PC-9 (cell line): ENCODE measurements at places on chromosomes 1 and 21. TPM values are rescaled to one million over a fixed set of nuclear protein-coding genes. Genes with fewer than 3 reads are reported as not detected.

HSF2BP gene
- 4.6 and 7.3 TPM in 2 replicates for total RNA-seq

AGMAT gene
- total RNA-seq = 2.7 and 2.9 TPM in 2 replicates

SLC5A9 gene
- not detected in 2 replicates for total RNA-seq

RUNX3 gene
- not detected in 2 replicates for total RNA-seq

PSMG1 gene
- 20.4 and 29.0 TPM in 2 replicates for total RNA-seq

SFN gene
- total RNA-seq = 326 and 355 TPM in 2 replicates

PRELP gene
- not detected in 2 replicates for total RNA-seq

ASB17 gene
- not detected in 2 replicates for total RNA-seq

SAMD13 gene
- 0.90 and 2.5 TPM in 2 replicates for total RNA-seq

DNA sequence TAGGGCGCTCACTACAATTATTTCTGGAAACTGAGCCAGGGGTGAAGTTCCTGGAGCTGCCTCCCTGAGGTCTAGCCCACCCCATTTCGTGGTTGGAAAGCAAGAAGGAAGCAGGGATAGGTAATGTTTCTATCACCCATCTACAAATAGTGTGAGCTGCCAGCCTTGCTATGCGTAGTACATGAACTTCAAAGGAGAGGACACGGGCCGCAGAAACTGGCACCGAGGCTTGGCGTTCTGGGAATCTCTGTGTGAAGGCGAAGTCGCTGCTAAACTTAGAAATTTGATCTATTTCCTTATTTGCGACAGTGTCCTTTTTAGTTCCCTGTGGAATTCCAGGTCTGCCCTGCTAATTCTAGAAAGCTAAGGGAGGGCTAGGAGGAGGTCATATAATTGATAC, 49.6 kb upstream of the NTPCR start:
- DNase-seq = no peak

DNA sequence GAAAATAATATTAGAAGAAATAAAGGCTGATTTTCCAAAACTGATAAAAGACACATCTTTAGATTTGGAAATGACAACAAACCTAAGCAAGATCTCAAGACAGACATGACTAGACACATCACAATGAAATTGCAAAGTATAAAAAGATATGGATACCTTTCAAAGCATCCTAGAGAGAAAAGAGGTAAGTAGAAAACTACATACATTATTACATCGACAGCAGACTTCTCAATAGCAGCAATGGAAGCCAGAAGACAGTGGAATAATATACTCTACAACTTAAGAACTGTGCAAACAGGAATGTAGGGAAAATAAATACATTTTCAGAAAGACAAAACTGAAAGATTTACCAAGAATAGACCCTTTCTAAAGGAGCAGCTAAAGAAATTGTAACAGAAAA, 50.2 kb downstream of the DENND1B start:
- DNase-seq = no peak

DNA sequence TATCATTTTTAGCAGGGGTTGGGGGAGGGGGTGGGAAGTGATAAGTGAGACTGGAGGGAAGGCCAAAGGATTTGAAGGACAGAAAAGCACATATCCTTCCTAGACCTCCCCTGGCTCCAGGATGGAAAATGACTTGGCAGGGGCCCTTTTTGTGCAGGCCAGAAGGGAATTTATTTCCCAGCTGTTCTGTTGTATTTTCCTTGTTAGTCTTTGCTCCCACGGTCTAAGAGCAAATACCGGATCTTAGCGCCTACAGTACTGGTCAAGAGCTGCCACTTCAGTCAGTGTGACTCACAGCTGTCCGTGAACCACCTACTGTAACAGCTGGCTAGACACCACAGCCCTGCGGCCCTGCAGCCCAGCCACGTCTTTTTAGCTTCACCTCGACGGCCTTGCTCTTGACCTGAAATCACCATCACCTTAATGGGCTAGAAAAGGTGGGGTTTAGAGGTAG, 51.0 kb upstream of the ERRFI1 start:
- peak; percentile 67 for DNase-seq

DNA sequence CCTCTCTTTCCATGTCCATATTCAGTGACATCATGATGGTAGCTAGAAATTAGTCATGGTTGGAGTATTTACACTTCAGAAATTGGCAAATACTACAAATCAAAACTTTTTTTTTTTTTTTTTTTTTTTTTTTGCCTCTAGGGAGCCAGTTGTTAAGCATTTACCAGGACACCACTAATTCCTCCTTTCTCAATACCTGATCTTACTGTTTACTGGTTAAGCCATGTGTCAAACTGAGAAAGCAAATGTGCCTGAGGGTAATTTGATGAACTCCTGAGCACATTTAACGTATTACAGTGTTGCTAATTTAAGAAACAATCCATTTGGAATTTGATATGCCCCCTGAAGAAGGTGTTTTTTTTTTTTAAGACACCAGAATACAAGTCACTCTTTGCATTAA, 94.4 kb downstream of the DNM3 start:
- no peak for DNase-seq

GRCh38 chr1:3249631-3250501, 180.9 kb downstream of the PRDM16 start:
- no peak for DNase-seq

GRCh38 chr21:38759413-38759812, 46.3 kb upstream of the ETS2 start:
- no peak for DNase-seq

GRCh38 chr1:98045767-98046641, 125.2 kb upstream of the DPYD start:
- DNase-seq = peak; percentile 40

GRCh38 chr1:247360991-247361731, 29.5 kb upstream of the ZNF496 start:
- no peak for DNase-seq

DNA sequence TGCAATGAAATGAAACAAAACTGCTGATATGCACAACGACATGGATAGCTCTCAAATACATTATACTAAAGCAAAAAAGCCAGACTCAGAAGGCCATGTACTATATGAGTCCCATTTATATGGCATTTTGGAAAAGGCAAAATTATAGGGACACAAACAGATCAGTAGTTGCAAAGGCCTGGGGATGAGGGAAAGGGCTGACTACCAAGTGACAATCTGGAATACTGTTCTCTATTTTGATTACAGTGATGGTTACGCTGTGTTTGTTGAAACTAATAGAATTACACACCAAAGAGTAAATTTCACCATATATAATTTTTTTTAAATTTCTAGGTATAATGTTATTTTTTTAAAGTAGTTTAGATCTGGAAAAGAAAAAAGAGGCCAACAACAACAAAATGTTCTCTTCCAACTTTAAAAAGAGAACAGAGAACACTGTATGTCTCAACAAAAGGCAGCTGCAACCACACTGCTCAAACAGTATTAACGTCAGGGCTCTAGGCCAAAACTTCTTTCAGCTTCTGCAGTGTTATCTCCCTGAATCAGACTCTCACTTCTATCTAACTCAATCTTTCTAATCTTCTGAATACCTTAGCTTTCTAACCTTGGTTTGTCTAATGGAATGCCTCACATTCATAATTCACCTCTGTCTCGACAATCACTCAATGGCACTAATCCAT, 75.8 kb downstream of the FOXJ3 start:
- no peak for DNase-seq

DNA sequence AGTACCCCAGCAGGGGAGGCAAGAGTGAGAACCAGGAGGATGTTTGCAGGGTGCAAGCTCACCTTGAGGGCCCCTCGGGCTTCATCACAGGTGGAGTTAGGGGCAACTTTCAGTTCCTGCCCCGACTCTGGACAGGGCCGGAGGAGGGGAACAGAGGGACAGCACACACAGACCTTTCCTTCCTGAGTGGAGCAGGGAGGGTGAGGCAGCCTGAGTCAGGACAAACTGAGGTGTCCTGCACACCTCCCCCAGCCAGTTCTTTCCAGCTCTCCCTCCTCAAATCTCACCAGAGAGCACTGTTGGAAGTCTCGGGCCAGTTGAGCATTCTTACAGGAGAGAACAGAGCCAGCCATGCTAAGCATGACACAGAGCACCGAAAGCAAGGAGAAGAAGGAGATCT, 1.5 kb downstream of the ENTREP3 start:
- no peak for DNase-seq

- DNase-seq = peak; percentile 82
Measured at GRCh38 chr21:34908419-34909055, 140.6 kb downstream of the RUNX1 start.

DNA sequence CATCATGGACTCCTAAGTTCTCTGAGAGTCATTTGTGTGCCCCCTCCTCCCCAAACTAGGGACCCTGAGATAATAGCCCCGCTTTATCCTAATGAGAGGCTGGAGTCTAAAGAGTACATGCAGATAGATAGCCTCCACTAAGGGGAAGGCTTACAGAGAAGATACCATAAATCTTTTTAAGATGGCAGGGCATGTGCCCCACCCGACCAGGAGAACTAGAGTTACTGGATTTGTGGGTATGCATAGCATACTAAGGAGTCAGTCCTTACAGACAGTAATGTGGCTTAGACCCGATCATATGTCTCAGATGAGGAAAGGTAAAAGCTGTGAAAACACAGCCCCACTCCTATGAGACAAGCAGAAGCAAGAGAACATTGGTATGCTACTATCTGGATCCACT, 25.7 kb upstream of the PKN2 start:
- DNase-seq = peak; percentile 45

DNA sequence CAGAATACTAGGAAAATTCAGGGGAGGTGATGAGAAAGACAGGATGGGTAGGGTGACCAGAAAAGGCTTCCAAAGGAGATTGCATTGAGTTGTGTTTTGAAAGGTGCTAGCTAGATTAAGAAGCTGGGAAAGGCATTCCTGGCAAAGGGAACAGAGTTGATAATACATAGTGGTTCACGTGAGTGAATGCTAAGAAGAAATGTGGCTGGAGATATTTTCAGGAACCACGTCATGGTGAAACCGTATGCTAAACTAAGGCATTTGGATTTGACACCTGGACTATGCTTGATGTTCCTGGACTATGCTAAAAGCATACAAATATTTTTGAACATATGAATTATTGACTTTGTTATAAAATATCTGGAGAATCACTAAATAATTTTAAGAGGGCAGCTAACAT, 14.7 kb downstream of the CCDC30 start:
- DNase-seq = no peak

- DNase-seq = no peak
Measured at GRCh38 chr1:1170215-1171091, 3.2 kb upstream of the TTLL10 start.

- DNase-seq = no peak
Measured at GRCh38 chr1:41907446-41907845, 11.3 kb downstream of the HIVEP3 start.

- no peak for DNase-seq
Measured at GRCh38 chr1:86953167-86953566, 38.7 kb downstream of the HS2ST1 start.

DNA sequence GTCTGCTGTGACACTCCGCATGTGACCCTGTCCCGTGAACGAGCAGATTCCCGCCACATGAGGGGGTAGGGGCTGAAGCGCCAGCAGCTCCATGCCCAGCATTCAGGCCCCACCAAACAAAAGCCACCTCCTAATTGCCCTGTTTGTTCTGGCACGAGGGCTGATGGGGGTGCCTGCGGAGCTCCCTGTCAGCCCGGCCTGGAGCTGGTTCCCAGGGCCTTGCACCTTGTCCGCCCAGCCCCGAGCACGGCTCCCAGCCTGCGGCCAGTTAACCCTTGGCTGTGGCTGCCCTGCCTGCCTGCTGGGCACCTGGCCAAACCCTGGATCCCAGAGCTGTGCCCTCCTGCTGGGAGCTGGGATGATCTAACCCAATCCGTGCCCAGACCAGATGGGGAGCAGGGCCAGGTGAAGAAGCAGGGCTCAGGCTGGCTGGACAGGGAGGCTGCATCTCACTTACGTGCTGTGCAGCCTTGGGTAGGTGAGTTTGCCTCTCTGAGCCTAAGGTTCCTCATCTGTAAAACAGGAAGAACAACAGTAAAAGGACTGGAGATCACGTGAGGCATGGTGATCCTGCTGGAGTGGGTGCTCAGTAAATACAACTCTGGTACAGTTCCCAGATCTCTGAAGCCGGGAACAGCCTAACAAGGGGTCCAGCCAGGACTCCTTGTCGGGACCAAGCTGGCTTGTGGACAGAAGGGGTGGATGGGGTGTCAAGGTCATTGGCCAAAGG, 110.9 kb upstream of the IFFO2 start:
- peak; percentile 60 for DNase-seq

- DNase-seq = no peak
Measured at GRCh38 chr1:154000420-154000819, 9.9 kb downstream of the RPS27 start.

GRCh38 chr1:184145083-184145482, 93.6 kb downstream of the TSEN15 start:
- DNase-seq = no peak

DNA sequence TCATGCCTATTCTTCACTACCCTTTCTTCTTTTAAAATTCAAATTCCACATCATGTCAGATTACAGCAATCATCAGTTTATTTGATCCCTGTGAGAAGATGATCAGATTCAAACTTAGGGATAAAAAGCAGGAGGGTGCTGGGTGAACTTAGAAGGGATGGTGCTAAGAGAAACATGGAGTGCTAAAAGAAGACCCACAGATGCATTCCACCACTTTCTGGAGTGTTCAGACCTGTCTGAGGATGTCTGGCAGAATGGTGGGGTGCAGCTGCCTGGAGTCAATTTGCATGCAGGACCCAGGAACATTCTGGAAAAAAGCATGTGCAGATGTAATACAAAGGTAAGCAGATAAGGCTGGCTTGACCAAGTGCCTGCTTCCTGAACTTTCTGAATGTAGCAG, 372.9 kb upstream of the RUNX1 start:
- DNase-seq = no peak

- no peak for DNase-seq
Measured at GRCh38 chr1:157040802-157041201, 4.7 kb downstream of the ARHGEF11 start.

DNA sequence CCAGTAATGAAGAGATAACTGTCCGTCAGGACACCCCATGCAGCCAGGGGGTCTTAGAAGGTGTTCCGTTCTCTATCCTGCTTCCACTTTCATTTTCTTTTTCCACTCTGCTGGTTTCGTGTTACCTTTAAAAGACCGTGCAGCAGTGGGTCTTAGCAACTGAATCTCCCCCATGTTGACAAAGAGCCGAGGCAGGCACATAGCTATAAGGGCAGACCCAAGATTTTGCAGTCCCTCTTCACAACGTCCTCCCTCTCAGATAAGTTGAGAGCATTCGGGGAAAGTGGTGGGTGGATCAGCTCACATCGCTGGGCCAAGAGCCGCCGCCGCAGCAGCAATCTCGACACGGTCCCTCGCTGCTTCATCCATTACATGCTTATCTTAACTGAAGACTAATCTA, 355.5 kb downstream of the LMO4 start:
- DNase-seq = peak; percentile 5

DNA sequence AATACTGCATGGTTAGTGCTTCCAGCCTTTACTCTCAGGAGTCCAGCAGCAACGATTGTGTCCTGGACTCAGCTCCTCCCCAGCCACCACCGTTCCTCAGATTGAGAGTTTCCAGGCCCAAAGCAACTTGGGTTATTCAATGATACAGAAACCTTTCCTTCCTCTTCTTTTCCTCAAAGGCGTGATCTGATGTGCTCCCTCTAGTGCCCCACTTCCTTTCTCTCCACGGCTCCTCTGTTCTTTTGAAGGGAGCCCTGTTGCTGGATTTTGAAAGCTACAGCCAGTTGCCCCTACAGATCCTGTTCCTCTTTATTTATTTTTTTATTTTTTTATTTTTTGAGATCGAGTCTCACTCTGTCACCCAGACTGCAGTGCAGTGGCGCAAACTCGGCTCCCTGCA, 14.1 kb downstream of the CRP start:
- no peak for DNase-seq
